ENCODE measurements at places on chromosomes 5 and 9.

- no peak for DNase-seq
These were observed 616 bp upstream of the TSPAN17 start for GRCh38 chr5:176646707-176647029.

DNA sequence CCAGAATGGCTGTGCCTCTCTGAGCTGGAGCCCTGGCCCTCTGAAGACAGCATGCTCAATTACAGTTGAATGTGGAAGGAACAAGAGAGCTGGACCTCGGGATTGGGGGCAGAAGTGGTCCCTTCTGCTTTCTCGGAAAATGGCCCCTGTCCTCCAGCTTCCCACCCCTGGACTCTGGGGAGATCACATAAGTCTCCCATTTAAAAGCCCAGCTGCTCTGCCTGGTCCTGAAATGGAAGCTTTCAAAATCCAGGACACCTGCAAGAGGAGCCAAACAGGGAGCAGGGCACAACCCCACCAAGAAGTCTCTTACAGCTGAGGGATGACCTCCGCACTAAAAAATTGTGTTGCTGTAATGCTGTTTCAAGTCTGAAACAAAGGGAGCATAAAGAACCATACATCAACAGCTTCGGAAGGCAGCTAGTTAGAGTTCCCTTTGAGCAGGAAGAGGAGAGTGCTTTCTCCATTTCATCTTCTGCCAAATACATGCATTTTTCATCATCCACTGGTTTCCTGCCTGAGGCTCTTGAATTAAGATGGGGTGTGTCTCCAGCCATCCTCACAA lies 48.2 kb downstream of the TGFBI start:
- no peak for DNase-seq

DNA sequence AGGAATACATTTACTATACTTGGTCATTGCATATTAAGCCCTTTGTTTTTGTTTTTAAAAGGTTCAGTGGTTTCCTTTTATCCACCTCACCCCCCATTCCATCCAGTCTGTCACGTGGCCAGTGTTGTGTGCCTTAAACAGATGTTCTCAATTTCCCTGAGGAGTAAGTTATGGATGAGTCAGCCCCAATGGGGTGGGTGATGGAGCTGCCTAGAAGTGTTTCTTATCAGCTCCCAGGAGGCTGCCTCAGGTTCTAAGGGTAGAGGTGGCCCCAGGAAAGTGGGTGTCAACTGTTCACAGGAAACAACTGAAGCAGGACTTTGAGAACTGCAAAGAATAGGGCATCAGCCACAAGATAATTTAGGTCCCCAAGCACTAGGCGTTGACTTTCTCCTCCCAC lies 41.1 kb downstream of the ACTBL2 start:
- no peak for DNase-seq

DNA sequence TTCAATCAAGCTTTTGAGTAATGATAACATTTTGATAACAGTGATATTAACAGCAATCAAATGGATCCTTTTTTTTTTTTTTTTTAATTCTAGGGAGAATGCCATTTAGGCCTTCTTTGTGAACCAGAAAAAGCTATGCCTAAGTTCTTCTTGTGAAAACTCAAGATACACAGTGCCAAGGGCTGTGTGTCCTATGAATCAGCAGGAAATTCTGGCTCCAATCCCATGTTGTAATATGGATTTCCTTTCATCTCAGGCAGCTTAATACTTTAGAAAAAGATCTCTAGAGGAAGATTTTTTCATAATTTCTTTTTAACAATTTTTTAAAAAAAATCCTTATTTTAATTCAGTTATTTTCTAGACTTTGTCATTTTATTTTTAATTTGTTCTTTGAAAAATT lies 96.1 kb downstream of the NUDT12 start:
- DNase-seq = no peak

- DNase-seq = no peak
These were observed 45.2 kb downstream of the AHRR start for GRCh38 chr5:366541-367357.

GRCh38 chr9:137167277-137167746 lies 2.5 kb downstream of the LRRC26 start:
- no peak for DNase-seq

- DNase-seq = no peak
These were observed 37.3 kb upstream of the TENT4A start for GRCh38 chr5:6675784-6676491.

- DNase-seq = no peak
These were observed 61.2 kb downstream of the MRPS30 start for GRCh38 chr5:44869928-44870327.

GRCh38 chr5:17114233-17114632 lies 103.2 kb upstream of the BASP1 start:
- no peak for DNase-seq

DNA sequence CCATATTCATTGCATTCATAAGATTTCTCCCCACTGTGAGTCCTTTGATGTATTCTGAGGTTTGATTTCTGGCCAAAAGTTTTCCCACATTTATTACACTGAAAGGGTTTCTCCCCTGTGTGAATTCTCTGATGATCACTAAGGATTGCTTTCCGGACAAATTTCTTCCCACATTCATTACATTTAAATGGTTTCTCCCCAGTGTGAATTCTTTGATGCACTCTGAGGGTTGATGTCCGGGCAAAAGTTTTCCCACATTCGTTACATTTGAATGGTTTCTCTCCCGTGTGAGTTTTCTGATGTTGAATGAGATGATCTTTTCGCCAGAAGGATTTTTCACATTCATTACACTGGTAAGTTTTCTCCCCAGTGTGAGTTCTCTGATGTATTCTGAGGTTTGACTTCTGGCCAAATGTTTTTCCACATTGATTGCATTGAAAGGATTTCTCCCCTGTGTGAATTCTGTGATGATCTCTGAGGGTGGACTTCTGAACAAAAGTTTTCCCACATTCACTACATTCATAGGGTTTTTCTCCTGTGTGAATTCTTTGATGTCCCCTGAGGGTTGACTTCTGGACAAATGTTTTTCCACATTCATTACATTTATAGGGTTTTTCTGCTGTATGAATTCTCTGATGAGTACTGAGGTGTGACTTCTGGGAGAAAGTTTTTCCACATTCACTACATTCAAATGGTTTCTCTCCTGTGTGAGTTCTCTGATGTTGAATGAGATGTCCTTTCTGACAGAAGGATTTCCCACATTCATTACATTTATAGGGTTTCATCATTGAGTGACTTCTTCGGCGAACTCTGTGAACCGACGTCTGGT lies 18.8 kb downstream of the ZNF510 start:
- no peak for DNase-seq

DNA sequence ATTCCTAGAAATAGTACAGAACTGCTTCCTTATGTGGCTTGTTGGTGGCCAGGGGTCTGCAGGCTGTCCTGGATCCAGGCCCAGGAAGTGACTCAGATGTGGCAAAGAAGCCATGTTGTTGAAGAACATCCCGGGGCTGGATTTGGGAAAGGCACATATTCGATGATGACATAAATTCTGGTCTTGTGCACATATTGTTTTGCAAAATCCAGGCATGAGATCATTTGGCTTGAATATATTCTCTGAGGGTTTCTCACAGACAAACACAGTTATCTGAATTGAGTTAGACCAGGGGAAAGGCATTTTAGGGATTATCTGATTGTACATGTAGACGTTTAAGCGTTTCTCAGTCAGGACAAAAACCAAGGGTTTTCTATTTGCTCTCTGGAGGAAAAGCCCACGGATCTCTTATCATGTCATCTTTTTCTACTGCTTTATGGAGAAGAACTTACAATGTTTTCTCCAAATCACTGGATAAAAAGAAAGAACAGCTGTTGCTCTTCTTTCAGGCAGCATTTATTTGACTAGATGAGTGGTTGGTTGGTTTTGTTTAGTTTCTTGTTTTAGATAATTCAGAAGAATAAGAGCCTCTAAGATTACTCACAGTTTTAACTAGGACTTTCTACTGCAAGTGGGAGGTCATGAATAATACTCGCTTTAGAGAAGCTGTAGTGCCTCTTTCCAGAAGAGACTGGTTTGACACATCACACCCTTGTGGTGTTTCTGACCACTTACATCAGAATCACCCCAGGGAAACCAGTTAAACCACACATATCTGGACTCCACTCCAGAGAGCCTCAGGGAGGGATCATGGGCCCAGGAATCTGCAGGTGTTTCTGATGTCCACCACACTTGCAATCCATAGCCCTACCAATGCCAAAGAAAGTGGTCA lies 29.5 kb upstream of the LHFPL2 start:
- peak; percentile 79 for DNase-seq

GRCh38 chr5:36685631-36686288 lies 79.4 kb downstream of the SLC1A3 start:
- DNase-seq = no peak

GRCh38 chr9:27126670-27127069 lies 17.6 kb downstream of the TEK start:
- DNase-seq = no peak

DNA sequence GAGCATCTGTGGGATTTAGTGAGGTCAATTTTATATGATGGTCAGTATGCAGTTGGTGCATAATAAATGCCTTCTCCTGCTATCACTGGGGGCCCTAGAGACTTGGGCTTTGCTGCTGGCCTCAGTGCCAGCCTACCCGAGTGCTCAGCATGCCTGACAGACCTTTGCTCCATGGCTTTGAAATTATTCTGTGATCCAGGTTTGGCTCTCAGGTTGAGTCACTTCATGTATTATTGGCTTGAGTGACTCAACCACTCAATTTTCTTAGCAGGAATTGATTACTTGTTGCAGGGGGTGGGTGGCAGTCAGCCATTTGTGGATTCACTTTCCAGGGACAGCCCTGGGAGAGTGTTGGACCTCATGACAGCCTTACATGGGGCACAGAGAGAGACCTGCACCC lies 13.5 kb downstream of the SLC25A48 start:
- DNase-seq = no peak

- no peak for DNase-seq
These were observed 5.0 kb upstream of the RHOBTB3 start for GRCh38 chr5:95725937-95726810.

DNA sequence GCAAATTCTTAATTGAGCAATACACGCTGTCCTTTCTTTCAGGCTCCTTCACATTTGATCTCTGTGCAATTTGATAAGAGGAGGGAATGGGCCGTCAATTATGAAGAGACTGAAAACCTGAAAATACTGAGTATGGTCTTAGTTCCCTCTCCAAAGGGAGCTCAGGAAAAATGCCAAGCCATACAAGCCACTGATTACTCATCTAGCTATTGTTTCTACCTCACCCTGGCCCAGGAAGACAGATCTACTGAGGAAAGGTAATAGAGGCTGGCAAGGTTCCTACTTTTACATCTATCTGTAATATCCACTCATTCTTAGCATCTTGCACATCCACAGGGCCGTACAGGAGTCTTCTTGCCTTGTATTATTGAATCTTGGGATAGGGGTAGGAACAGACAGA lies 23.7 kb upstream of the TNC start:
- no peak for DNase-seq

- no peak for DNase-seq
These were observed 186.4 kb upstream of the MRPS30 start for GRCh38 chr5:44622331-44622730.

DNA sequence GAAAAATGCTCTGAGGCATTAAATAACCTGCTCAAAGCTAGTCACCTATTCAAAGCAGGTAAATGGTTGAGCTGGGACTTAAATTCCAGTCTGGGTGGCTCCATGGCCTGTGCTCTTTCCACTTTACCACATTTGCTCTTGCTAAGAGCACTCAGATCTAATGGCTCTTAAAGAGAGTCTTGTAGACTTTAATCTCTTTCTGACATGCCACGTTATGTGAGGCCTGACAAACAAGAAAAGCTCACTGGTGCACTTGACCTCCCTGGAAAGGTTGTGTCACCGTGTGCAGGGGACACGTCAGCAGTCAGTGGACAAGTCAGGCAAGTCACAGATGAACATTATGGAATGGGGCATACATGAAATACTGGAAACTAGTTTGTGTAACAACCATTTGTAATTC lies 129.9 kb upstream of the RPS23 start:
- DNase-seq = no peak

DNA sequence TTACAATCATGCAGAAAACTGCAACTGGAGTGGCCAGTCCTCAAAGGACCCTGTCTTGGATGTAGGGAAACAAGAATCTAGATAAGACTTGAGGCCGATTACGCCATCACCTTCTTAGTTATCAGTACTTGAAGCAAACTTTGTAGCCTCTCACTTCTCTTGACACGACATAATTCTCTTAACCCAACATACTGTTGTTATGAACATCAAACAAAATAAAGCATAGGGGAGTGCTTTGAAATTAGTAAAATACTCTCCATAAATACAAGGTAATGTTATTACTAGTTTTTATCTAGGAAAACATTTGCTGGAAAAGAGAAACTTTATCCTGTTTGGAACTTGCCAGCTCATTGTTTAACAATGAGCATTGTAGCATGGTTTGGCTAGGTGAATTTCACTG lies 574.9 kb upstream of the DMAC1 start:
- no peak for DNase-seq

- DNase-seq = no peak
These were observed 11.5 kb downstream of the MAN2A1 start for GRCh38 chr5:109701252-109701651.

DNA sequence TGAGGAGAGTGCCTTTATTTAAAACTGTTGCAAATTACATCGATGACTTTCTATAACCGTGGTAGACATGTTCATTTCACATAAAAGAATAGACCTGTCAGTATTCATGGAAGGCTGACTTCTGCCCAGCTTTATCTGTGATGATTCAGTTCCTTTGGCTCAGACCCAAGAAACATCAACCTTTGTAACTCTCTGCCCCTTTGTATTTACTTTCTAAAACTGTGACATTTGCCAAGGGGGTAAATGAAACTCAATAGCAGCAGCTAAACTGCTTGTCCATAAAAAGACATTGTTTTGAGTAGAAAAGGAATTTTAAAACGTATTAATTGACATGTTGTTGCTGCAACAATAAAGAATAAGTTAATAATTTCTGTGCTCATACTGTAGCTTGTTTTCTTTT lies 137.8 kb upstream of the ANKH start:
- DNase-seq = no peak

GRCh38 chr5:137695651-137696428 lies 40.0 kb downstream of the KLHL3 start:
- DNase-seq = no peak

GRCh38 chr5:131277875-131278740 lies 14.3 kb downstream of the CDC42SE2 start:
- no peak for DNase-seq

DNA sequence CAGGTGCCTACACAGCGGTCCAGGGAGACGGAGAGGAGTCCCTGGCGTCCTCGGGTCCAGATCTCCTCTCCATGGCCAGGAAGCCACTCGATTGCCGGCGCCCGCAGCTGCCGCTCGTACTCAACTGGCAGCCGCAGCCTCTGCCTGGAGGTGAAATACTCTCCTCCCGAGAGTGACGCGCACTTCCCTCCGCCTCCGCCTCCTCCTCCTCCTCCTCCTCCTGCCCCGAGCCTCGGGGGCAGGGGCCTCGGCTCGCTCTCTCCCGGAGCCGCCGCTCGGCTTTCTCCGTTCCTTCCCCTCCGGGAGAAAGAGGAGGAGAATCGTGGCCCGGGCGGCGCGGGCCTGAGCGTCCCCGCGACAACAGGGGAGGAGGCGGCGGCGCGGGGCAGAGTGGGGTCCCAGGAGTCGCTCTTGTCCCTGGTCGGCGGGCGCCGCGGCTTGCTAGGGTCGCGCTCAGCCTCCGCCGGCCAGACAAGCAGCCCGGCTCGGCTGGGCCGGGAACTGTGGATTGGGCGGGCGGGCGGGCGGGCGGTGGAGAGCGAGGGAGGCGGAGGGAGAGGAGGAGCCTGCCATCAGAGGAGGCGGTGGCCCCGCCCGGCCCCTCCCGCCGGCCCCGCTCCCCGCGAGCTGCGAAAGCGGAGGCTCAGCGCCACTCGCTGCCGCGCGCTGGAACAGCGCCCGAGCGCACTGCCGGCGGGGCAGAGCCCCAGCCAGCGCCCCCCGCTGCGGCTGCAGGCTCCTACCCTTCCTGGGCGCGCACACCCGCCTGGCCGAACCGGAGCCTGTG lies at the start of gene CEMIP2:
Gene CEMIP2, minus strand, starts transcription at position 126 of the 787 bp plus-strand sequence. CDS start 18,140 bp downstream, outside the sequence.
- peak; percentile 94 for DNase-seq

- no peak for DNase-seq
These were observed 1963.3 kb upstream of the CDH9 start for GRCh38 chr5:29001666-29002065.

Data from right forelimb (tissue), 1 donor.